HFF-Myc (cell line): ENCODE measurements at places on chromosomes 12 and 14.

- DNase-seq: no peak
These were observed 27.6 kb upstream of the ISM2 start for GRCh38 chr14:77526266-77526665.

- no peak for DNase-seq
These were observed 367.5 kb downstream of the DAD1 start for GRCh38 chr14:22221508-22221907.

DNA sequence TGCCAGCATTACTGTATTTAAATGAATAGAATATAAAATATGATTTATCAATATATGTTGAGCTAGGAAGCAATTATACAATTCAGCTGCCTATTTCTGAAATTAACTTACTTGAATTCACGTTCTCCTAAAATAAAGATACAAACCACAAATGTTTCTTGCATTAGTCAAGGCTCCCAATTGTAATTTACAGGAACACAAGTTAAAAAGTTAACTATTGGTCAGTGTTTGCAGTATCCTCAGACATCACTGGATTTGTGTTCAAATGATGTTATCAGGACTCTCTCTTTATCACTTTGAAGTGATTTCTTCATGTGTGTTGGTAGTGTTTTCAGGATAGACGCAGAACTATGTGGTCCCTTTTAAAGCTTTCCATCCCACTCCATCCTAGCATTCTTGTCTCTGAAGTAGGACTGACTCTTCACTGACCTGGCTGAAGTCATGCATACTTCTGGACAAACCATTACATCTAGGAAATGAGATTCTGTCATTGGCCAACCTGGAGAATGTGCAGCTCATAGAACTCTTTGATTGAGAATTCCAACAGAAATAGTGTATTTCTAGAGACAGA lies 156.1 kb downstream of the KICS2 start:
- no peak for DNase-seq

- DNase-seq: no peak
These were observed 15.2 kb downstream of the SLC7A8 start for GRCh38 chr14:23168246-23168645.

GRCh38 chr14:104263675-104264358 lies 125.4 kb downstream of the KIF26A start:
- DNase-seq: no peak

DNA sequence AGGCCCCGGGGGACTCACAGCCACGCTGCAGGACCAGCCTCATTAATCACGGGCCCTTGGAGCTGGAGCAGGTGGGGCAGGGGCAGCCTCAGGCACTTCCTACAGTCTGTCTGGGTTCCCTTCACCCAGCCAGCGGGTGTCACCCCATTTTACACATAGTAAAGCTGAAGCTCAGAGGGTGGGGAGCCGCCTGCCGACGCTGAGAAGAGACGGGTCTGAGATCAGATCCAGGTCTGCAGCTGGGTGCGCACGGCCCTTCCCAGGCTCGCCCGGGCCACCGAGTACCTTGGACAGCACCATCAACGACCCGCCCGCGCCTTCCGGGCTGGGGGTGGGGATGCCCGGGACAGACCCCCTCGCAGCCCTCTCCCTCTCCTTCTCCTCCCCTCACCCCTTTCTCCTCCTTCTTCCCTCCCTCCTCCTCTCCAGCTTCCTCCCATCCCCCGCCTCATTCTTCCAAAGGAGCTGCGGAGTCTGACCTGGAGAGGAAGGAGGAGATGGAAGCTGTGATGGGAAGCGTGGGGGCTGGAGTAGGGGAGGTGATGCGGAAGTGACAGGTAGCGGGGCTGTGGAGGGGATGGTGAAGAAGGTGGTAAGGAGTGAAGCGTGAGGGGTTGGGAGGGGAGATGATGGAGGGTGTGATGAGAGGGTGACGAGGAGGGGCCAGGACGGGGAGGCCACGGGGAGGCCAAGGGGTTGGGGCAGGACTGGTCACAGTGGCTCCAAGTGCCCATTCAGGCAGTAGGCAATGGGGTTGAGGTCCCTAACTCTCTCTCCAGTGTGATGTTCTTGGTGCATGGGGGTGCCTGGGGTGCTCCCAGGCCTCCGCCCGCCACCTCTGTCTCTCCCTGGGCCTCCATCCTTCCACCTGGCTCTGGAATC lies 8.8 kb downstream of the DTX1 start:
- DNase-seq: no peak

DNA sequence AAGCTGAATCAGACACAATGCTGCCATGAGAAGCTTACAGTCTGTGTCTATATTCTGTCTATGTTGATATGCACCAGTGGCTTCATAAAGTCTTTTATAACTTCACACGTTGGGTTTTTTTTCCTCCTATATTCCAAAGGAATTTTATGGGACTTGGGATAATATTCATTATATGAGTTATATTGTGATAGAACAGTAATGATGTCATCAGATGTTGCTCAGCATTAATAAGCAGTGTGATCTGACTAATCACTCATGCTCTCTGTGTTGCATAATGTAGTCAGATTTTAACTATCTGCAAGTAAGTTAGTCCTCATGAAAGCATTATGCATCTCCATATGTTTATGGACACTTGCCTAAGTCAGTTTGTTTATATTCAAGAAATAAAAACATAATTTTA lies 159.6 kb downstream of the PLCZ1 start:
- DNase-seq: no peak

DNA sequence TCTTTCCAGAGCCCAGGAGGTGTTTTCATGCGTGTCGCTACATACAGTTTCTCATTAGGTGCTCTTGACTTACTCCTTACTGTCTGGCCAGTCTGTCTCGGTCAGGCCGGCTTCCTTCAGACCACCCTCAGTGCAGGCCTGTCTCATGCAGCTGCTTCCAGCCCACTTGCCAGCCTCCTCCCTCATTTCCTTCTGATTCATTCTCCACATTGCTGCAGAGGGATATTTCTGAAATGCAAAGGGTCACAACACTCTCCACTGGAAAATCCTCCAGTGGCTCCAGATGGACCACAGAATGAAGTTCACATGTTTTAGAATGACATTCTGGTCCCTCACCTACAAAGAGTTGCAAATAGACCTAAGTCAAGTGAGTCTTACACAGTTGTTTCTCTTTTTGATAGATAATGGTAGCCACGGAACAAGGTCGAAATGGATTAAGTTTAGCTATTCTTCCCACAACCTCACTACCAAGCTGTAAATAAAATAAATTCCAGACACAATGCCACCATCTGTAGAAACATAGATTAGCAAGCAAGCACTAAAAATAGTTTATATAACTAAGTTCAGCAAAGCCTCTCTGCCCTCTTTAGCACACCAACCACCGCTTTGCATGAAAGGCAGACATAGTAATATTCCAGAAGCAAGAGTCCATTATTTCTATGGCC lies 146.9 kb downstream of the ESR2 start:
- DNase-seq: no peak

DNA sequence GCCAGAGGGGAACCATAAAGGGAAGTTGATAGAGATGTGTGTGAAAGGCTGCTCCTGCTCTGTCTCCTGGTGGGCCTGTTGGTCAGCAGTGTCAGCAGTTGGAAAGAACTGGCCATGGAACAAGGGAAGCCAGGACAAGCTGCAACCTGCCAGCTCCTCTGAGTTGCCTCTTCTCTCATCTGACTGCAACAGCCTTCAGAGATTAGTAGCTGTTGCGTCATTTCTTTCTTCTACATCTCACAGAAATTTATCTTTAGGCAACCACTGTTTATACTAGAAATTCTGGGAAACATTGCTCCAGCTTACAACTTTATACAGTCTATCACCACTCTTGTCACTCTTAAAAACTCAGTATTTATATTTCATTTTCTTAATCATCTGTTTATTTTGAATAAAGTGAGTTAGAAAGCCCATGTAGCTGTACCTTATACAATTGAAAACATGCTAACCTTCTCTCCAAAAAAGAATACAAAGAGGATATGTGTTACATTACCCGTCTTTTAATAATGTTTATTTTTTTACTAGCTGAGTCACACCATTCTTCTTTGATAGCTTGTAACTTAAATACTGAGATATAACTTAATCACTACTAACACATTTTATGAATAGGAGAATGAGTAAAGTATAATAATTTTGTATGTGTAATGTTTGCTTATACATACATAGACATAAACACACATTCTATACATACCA lies 224.2 kb downstream of the LRFN5 start:
- no peak for DNase-seq

GRCh38 chr14:45246691-45247090 lies 6.3 kb downstream of the MIS18BP1 start:
- DNase-seq: no peak

- peak; percentile 22 for DNase-seq
These were observed 353.7 kb downstream of the APAF1 start for GRCh38 chr12:98998697-98999299.

GRCh38 chr14:65075628-65076325 lies 26.5 kb downstream of the MAX start:
- no peak for DNase-seq

- no peak for DNase-seq
These were observed 80.9 kb downstream of the WSCD2 start for GRCh38 chr12:108210001-108210400.

DNA sequence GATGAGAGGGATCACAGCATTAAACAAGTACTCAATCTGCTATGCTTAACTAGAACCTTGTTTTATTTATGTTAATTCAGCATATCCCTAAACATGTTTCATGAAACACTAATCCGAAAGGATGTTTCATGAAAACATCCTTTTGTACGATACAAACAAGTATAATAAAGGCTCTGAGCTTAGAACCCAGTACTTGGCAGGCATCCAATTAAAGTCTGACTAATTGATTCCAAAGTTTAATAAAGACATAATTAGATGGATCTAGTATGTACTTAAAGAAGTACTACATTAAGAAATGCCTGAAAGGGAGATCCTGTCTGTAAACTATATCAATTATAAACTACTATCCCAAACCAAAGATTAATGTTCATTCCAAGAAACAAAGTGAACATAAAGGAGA lies 51.8 kb downstream of the SCAF11 start:
- DNase-seq: no peak

GRCh38 chr14:79424462-79424861 lies 786.8 kb downstream of the DIO2 start:
- DNase-seq: no peak

DNA sequence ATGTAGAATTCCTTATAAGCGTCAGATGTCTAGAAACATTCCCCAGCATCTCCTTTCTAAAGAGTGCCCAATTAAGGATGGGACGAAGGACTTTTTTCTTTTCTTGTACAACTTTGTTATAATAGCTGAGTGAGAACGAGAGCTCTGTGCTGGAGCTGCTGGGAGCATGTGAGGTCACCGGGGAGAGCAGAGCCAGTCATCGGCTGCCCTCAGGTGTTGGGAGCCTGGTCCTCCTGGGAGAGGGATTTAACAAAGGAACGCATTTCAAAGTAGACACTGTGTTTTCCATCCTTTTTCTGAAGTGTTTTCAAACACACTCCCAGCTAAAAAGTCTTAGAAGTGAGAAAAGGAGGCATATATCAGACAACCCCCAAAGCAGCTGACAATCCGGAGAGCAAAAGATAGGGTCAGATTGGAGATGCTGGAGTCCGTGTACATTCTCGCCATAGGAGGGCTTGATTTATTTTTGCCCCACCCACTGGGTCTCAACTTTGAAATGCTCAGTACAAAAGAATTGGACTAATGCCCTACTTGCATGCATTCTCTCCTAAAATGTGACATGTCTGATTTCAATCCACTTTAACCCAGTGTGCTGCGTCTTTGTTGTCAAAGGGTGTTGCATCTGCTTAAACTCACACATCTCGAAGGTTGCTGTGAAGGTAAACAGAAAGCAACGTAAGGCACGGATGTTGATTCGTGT lies 50.8 kb upstream of the PIWIL1 start:
- DNase-seq: no peak

- no peak for DNase-seq
These were observed 4.8 kb upstream of the DGLUCY start for GRCh38 chr14:91108941-91109611.

- DNase-seq: no peak
These were observed 66.6 kb upstream of the YARS2 start for GRCh38 chr12:32822344-32822743.

DNA sequence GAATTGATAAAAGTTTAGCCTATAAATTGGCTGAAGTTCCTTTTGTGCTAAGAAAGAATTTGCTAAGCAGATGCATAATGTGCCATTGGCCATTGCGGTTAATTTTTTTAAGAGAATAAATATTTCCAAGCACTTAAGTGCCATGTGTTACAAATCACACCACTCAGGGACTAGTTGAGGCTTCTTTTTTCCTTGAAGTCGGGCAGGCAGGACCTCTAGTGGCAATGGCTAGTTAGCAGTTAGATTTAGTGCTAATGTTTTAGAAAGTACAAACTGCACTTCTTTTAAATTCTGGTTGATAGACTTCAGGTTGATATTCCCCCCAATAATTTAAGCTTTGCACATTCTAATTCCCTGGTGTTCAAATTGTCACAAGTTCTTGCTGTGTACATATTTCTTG lies 294.3 kb downstream of the APAF1 start:
- DNase-seq: peak; percentile 2

DNA sequence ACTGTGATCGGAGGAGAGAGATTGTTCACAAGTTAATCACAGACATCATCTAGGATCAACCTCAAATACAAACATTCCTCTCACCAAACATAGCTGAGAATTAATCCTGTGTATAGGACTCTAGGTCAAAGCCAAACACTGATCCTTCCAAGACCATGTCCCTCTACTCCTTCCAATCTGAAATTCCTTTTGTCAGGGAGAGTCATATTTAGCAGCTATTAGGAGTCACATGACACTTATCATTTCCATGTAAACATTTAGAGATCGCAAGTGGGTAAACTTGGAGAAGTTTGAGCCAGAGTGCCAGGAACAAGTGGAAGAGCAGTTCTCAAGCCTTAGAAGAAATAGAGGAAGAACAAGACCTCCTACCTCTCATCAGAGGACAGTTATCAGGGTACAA lies 13.5 kb downstream of the OR2AP1 start:
- no peak for DNase-seq

GRCh38 chr14:60204104-60204842 lies 39.1 kb upstream of the DHRS7 start:
- DNase-seq: no peak

DNA sequence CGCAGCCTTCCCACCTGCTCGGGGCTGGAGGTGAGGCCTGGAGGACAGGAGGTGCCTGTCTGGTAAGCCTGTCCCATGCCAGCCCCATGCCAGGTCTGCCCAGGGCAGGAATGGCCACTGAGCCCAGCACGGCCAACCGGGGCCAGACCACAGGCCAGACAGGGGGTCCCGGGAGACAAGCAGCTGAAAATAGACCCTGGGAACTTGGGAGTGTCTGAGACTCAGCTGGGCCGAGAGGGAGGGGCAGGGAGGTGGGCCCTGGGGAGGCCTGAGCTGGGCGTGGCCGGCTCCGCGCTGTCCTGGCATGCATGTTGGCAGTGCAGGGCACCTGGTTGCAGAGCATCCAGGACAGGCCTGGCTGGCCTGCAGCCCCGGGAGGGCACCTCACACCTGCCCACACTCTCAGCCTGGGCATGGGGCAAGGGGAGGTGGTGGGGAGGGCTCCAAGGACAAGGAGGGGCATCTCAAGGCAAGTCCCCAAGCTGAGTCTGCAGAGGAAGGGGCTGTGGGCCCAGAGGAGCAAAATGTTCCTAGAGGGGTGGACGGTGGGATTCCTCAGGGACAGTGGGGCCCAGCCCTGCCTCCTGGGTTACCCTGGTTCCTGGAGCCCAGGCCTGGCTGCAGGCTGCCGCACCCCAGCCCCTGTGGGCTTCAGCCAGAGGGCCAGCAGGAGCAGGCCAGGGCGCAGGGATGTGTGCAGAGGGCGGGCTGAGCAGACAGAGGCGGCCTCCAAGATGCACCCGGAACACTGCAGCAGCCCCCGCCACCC lies 3.2 kb upstream of the CRIP1 start:
- DNase-seq: no peak
